ENCODE measurements at places on chromosomes 4 and X.

GRCh38 chr4:40403081-40403480 is 67.9 kb downstream of the CHRNA9 start:
- no peak for DNase-seq

GRCh38 chrX:46298821-46299220 is 246.4 kb downstream of the ZNF674 start:
- DNase-seq: no peak

- no peak for DNase-seq
These were observed 55.4 kb upstream of the GBA3 start for GRCh38 chr4:22637306-22637705.

- DNase-seq: no peak
These were observed 13.9 kb upstream of the GABRB1 start for GRCh38 chr4:47017494-47017893.

DNA sequence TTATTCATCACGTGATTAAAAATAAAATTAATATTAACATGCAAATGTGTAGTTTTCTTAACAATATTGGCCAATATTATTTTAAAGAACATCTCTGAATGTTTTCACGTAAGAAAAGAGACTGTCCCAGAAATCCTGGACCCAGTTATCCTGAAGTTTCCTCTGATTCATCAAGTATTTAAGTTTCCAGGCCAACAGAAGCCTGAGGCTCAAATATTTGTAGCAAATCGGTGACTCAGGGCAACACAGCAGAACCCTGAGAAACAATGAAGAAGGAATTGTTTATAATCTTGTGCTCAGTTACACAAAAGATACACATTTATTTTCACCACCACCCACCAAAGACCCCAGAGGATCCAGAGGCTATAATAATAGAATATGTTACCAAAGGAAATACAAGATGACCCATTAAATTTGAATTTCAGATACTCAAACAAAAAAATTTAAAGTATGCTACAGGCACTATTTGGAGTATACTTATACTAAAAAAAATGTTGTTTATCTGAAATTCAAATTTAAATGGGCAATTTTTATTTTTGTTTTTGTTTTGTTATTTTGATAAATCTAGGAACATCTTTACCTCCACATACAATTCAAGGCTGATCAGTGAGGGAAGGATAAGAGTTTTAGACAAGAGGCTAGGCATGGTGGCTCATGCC is 33.9 kb upstream of the SLC7A11 start:
- no peak for DNase-seq

DNA sequence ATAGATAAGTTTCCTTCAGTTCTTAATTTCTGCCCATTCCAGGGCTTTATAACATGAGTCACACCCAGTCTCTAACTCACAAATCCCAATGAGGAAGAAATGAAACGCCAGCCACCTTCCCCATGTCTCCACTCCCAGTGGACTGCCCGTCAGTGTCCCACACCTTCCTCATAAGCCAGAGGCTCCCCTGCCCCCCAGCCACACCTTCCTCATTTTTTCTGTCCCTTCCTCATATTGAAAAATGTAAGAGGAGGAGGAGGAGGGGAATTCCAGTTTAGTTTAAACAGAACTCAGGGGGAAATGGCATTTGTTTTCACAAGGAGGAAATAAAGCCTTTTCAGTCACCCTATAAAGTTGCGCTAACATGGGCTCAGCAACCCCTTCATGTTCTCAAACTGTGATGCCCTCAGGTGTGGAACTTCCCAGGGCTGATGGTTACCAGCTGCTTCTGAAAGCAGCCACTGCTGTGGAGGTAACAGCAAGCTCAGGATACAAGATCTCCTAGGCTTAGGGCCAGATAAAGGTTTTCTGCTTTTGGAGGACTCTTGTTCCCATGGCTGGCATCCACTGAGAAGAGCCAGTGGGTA is 97.8 kb downstream of the PARM1 start:
- no peak for DNase-seq

DNA sequence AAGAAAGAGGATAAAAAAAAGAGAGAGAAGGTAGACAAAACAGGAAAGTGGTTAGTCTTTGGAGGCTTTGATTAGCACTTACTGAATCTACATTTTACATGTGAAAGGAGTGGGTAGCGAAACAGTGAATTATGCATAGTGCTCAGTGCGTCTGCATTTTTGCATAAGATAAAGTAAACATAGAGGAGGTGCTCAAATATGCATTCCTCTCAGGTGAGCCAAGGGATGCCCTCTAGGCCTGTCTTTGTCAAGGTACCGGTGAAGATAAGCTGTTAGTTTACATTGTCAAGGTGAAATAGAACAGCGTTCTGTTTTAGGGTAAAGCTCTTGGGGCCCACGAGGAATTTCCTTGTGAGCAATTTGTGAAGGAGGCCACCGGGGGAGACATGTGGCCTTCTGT is 260.6 kb downstream of the TRIML1 start:
- DNase-seq: no peak
